ENCODE measurements at places on chromosomes 1 and 21. TPM values are rescaled to one million over a fixed set of nuclear protein-coding genes. Genes with fewer than 3 reads are reported as not detected.

DNA sequence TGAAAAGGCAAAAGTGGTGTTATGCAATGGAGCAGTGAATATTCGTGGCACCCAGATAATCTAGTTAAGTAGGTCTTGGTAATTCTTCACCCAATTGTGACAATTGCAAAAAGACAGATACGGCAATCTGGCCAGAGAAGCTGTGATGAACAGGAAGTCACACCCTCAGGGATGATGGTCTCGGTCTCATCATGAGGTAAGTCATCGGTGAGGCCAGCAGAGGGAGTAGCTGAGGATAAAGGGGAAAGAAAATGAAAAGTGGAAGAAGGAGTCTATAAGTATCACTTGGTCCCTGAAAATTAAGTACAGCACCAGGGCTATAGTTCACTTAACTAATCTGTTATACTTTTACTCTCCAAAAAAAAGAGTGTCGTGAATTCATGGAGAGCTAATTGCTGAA is 258.8 kb upstream of the NCAM2 start:
- DNase-seq: no peak

GRCh38 chr1:54053745-54054437 is 483 bp downstream of the TCEANC2 start:
- no peak for DNase-seq

DNA sequence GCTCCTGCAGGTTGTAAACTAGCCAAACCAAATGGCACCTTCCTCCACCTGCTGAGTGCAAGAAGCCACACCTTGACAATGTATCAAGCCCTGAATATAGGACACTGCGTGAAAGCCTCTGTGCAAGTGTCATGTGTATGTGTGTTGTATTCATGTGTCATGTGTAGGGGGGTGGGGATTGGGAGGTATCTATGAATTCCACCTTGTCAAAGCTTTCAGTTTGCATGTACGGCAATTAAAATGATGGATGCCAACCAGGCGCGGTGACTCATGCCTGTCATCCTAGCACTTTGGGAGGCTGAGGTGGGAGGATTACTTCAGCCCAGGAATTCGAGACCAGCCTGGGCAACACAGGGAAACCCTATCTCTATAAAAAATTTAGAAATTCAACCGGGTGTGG is 19.8 kb downstream of the CD34 start:
- no peak for DNase-seq

- DNase-seq: no peak
Observed at GRCh38 chr21:39108291-39109162, 74.7 kb downstream of the PSMG1 start.

GRCh38 chr21:14766241-14766640 is 220.1 kb upstream of the SAMSN1 start:
- DNase-seq: no peak

DNA sequence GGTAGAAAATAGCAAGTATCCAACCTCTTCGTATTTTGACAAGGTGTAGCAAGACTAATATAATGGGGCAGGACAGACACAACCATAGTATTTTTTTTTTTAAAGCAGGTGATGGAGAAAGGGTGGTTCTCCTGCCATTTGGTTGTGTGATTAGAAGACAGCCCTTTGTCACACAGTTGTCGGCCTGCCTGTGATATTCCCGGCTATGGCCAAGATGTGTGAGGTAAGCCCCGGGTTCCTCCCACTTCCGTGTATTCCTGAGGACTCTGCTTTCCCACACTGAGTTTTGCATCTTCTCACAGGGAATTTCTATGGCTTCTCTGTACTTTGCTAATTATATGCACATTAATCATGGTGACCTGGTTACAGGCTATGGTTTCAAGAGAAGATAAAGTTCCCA is 35.9 kb downstream of the ZNF496 start:
- DNase-seq: no peak

DNA sequence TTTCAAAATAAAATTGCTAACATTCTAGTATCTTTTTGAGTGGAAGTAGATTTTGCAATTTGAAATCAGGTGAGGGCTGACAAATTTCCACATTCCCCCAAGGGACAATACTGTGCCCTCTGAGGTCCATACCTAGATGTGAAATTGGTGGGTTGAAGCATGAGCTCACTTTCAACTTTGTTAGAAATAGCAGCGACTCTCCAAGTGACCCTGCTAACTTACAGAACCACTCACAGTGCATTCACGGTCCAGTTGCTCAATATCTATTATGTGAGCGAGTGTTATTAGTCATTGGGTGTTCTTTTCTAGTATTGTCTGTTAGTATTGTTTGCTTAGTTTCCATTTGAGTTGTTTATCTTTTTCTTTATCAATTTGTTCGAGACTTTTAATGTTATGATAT is 53.6 kb upstream of the ASB17 start:
- DNase-seq: no peak

DNA sequence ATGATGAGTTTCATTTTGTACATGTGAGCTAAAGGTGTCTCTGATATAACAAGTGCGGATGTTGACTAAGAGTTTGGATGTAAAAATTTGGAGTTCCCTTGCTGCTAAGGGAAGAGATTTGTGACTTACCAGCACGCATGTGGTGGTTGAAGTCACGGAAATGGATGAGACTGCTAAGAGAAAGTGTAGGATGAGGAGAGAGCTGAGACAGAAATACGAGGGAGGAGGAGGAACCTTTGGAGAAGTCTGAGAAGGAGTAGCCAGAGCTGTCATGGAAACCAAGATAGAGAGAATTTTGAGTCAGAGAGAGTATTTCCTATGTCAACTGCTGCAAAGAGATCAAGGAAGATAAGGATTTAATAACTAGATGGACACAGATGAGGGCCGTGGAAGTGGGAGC is 106.5 kb upstream of the COL24A1 start:
- DNase-seq: no peak

- DNase-seq: no peak
Observed at GRCh38 chr1:24491577-24492360, 10.9 kb upstream of the RCAN3 start.

- no peak for DNase-seq
Observed at GRCh38 chr1:48629867-48630266, 146.8 kb downstream of the BEND5 start.

The TNFRSF18 gene
- total RNA-seq: 0.38 TPM

The RNF186 gene
- total RNA-seq: 1.9 TPM

The HSPB7 gene
- 0.48 TPM for total RNA-seq

The SYNC gene
- total RNA-seq: 1.2 TPM
